Activated CD8-positive, alpha-beta memory T cell treated with anti-CD3 and anti-CD28 coated beads for 24 hours (primary cell): ENCODE measurements at places on chromosomes 16 and 17.

- DNase-seq: no peak
Observed at GRCh38 chr17:78682363-78682762, 99.7 kb downstream of the CYTH1 start.

DNA sequence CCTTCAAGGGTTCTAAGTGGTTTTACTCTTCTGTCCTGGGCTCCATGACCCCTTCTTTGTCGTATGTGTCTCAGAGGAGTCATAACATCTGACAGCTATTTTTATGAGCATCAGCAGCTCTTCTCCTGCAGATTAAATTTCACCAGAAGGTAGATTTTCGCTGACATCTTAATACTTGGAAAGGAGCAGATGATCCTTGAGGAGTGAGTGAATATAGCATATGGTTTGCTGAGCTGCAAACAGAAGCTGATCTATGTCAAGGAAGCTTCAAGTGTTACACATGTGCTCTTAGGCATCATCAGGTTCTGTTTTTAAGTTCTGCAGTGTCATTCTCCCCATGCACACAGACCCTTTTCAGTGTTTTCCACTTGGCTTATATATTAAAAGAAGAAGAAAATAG, 49.2 kb upstream of the MYH2 start:
- DNase-seq: no peak

- DNase-seq: no peak
Observed at GRCh38 chr16:50197582-50197981, 44.5 kb downstream of the TENT4B start.

GRCh38 chr17:30557916-30558685, 80.9 kb downstream of the GOSR1 start:
- no peak for DNase-seq

GRCh38 chr17:45117334-45117733, 15.0 kb downstream of the PLCD3 start:
- no peak for DNase-seq

- DNase-seq: peak; percentile 88
Observed at GRCh38 chr16:84925092-84925772, 86.1 kb downstream of the ZDHHC7 start.

GRCh38 chr16:19991614-19992013, 82.1 kb downstream of the GPR139 start:
- DNase-seq: no peak

- no peak for DNase-seq
Observed at GRCh38 chr17:6099492-6099891, 29.3 kb downstream of the WSCD1 start.

DNA sequence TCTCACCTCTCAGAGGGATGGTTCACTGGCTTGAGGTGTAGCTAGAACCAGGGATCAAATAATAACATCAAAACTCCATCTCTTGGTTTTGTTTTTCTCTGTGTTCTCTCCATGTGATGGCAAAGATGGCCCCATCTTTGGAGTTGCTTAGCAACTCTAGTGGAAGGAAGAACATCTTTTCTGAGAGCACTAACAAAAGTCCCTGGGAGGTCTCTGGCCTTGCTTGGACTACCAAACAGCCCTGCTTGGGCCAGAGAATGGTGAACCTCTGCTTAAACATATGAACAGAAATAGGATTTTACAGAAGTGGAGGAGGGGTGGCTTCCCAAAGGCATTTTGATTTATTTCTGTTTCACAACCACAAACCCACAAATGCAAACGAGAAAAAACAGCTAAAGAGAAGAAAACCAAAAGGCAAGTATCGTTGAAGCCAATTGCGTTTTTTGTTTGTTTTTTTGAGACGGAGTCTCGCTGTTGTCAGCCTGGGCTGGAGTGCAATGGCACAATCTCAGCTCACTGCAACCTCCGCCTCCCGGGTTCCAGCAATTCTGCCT, 13.2 kb downstream of the GABARAPL2 start:
- DNase-seq: no peak

DNA sequence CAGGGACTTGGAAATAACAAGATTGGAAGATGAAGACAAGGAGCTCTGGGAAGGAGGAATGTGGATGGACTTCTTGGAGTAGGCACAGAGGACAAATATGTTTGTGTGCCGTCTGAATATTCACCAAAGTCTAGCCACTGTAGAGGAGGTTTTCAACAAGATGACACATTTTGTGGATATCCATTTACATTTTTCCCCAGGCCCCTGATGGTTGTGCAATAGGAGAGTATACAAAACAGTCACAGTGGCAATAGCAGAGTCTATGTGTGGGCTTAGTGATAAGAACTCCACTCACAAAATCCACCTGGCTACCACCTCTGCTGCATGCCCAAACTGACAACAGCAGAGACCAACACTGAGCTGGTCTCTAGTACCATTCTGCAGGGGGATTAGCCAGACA, 32.6 kb upstream of the RPL38 start:
- no peak for DNase-seq
